Amniotic epithelial cell (primary cell): ENCODE measurements at places on chromosomes 1 and 21.

DNA sequence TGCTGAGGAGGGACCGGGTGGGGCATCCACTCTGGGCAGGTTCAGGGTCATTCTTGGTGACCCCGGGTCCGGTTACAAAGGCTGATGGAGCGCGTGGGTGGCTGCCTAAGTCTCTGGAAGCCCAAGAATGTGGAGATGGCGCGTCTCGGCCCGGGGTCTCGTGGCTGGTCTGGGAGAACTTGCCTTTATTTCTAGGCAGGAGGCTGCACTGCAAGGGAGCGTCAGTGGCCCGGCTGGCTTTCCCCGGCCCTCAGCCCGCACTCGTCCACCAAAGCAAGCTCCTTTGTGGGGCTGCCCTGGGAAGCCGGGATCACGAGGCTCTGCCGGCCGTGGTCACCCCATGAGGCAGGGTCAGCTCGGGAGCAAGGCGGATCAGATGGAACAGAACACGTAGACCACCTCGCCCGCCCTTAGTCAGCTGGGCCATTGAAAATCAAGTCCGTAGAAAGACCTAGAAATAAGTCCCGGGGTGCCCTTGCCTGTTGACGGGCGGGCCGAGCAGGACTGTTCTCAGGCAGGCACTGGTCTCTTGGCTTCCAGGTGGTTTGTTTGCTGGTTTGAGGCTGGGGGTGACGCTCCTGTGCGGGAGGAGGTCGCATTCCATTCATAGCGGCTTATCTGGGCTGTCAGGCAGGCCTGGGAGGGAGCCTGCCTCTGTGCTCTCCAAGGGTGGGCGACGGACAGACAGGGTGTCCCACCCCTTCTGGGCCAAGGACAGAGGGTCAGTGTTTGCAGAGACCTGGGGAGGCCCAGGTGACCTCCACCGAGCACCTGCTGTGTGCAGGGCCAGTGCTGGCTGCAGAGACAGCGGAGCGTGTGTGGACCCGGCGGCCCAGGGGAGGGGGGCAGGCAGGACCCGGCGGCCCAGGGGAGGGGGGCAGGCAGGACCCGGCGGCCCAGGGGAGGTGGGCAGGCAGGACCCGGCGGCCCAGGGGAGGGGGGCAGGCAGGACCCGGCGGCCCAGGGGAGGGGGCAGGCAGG lies 25.8 kb downstream of the COL18A1 start:
- DNase-seq = peak; percentile 78

DNA sequence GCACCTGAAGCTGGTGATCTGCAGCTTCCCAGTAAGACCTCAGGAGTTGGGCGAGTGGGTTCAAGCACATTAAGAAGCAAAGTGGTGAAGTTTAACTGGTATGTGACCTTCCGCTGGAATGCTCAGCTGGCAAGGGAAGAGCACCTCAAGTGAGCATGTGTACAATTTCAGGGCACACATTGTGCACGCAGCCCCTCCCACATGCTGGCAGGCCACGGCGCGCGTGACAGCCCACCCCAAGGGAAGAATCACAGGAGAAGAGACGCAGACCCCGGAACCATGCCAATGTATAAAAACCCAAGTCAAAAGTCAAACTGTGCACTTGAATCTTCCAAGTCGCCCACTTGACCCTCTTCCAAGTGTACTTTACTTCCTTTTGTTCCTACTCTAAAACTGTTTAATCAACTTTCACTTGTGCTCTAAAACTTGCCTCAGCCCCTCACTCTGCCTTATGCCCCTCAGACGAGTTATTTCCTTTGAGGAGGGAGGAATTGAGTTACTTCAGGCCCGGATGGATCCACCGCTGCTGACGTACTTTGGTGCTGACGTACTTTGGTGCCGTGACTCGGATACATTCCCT lies 20.0 kb downstream of the LRRC3 start:
- no peak for DNase-seq

- no peak for DNase-seq
Observed at GRCh38 chr1:37437087-37437486, 37.3 kb upstream of the ZC3H12A start.

GRCh38 chr1:216566641-216567205 lies 143.5 kb upstream of the USH2A start:
- peak; percentile 27 for DNase-seq

DNA sequence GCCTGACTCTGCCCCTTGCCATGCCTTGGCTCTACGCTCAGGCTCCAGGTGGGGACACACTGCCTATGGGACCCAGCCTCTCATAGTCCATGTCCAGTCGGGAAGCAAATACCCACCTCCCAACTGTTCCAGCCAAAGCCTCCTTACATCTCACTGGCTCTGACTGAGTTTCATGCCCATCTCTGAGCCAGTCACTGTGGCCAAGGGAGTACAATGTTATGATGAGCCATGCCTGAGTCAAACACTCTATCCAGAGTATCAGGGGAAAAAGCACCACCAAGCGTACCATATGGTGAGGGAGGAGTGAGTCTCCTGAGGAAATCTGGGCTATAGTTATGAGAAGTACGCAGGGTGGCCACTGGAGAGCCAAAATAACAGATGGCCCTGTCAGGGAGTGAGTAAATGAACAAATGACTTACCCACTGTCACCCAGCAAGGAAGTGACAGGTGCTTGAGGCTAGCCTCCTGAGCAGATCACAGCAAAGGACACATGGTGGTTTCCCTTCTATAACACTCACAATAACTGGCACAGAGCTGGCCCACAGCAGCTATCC lies 236.6 kb upstream of the GJB5 start:
- DNase-seq = no peak

DNA sequence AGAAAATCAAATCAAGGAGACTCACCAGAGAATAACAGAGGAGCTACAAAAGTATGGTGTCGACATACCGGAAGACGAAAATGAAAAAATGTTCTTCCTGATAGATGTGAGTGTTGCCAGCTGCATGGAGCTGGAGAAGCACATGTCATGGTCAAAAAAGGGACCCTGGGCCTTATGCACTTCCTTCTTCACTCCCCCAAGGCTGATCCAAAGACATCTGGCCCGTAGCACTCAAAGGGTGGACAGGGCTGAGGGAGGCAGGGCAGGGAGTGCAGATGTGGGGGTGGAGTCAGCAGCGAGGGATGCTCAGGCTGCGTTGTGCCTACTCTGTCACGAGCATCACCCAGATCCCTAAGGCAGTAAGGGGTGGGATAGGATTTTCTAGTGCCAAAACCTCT lies 19.4 kb downstream of the MX1 start:
- DNase-seq = no peak
